ENCODE measurements at places on chromosomes 11 and 22. TPM values are rescaled to one million over a fixed set of nuclear protein-coding genes. Genes with fewer than 3 reads are reported as not detected.

DNA sequence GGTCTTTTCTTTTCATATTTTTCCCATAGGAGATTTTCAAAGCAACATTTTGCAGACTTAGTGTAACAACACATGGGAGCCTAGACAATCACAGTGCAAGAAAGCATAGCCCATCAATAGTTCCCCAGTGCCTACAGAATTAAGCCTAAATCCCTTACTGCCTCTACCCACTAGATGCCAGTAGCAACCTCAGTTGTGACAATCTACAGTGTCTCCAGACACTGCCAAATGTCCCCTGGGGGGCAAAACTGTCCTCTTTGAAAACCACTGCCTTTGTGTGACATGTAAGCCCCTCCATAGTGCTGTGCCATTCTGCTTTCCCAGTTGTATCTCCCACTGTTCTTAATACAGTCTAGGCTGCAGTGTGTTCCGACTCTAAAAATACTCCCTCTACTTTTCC lies 1329.0 kb downstream of the LRRC4C start:
- no peak for DNase-seq

GRCh38 chr11:116428638-116428975 lies 344.2 kb downstream of the BUD13 start:
- DNase-seq, result no peak

Gene RAG1
- 0.81 TPM for total RNA-seq

DNA sequence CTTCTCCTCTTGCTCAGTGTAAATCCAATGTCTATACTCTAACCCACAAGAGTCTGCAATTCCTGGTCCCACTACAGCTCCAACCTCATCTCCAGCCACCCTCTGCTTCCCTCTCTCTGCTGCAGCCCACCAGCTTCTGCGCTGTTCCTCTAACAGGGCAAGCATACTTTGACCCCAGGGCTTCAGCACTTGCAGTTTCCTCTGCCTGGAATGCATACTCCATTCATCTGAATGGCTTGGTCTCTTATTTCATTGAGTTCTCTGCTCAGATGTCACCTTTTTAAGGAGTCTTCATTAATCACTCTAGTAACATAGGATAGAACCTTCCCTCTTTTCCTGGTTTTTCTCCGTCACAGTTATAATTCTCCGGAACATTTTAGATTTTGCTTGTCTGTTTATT lies 141.6 kb downstream of the BUD13 start:
- no peak for DNase-seq

Gene CYB5R2
- total RNA-seq, result 1.0 TPM

DNA sequence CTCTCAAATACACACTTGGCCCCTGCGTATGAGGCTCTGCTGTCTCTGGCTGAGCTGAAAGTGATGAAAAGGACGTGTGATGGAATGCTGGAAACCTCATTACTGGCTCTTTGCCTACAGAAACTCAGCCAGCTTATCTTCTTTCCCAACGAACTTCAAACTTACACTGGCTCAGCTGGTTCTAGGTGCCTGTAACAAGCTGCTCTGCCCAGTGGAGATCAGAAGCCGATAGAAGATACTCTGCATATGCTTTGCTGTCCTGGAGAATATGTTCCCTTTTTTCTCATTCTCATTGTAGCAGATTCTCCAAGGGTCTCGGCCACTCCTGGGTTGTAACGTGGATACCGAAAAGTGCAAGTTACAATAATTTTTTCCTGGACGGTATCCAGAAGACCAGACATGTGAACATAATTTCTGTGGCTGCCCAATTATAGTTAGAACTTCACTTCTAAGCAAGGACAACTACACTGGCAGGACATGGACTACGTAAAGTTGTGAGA lies 405.3 kb upstream of the CCDC90B start:
- peak; percentile 39 for DNase-seq

Gene CDC42EP1
- total RNA-seq, result 15.4 TPM

Gene SLC22A25
- total RNA-seq, result not detected

- no peak for DNase-seq
These were observed 50.1 kb downstream of the RELT start for GRCh38 chr11:73426219-73426850.

DNA sequence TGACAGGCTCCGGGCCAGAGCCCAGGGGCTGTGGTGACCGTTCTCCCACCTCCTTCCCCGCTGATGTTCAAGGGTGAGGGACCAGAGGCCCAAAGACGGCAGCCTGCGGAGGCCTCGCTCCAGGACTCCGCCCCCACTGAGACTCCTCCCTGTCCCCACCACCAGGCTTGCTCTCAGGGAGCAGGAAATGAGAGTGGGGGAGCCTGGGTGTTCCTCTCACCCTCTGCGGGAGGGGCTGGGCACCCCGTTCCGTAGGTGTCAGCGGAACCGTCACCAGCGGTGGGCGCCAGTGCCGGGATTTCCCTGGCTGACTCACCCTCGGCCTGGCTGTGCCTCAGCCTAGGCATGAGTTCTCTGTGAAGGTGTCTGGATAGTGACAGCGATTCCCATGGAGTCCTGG lies 15.7 kb downstream of the DAGLA start:
- peak; percentile 86 for DNase-seq

- DNase-seq, result no peak
These were observed 21.5 kb upstream of the EFCAB6 start for GRCh38 chr22:43833286-43834240.

- no peak for DNase-seq
These were observed 186.2 kb downstream of the SPON1 start for GRCh38 chr11:14148653-14149273.

GRCh38 chr11:81497202-81497804 lies 1236.4 kb downstream of the FAM181B start:
- DNase-seq, result no peak

- DNase-seq, result no peak
These were observed 279.4 kb downstream of the NTM start for GRCh38 chr11:131649856-131650255.

Gene CCDC87
- 0.24 TPM for total RNA-seq

GRCh38 chr11:72617080-72617762 lies 57.0 kb downstream of the PDE2A start:
- DNase-seq, result peak; percentile 58

Gene PATL1
- total RNA-seq, result 21.6 TPM

DNA sequence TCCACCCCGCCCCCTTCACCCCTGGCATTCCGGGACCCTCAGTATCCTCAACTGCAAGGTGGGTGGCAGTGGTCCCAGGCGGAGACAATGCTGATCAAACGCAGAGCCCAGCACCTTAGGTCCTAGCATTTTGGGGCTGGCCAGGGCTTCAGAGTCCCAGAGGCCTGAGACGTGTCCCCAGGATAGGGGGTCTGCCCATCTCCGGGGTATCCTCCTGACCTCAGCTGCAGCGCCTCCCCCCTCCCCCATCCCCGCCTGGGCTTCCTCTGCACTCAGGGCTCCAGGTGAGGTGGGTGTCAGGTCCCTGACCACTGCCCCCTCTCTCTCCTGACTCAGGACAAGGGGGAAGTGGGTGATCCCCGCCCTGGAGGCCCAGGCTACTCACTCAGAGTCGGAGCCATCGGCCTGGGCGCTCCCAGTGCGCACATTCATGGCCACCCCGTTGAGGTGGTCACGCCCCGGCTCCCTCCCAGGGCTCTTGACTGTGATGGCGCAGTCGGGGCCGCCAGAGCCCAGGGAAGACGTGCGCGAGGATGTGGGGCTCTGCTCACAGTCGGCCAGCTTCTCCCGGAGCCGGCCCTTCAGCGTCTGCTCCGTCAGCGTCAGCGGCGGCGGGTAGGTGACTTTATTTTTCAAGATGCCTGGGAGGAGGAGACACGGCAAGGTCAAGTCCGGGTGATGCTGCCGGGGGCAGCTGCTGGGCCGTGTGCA lies 28.3 kb downstream of the TRMU start:
- no peak for DNase-seq

Gene RASD2
- total RNA-seq, result 9.4 TPM

Gene C1QTNF6
- 1.5 TPM for total RNA-seq

- DNase-seq, result no peak
These were observed at the start of gene OR52I1 for GRCh38 chr11:4593739-4594138. Gene OR52I1 (plus strand): TSS chr11:4594039. CDS start chr11:4594039, 0 bp downstream.

DNA sequence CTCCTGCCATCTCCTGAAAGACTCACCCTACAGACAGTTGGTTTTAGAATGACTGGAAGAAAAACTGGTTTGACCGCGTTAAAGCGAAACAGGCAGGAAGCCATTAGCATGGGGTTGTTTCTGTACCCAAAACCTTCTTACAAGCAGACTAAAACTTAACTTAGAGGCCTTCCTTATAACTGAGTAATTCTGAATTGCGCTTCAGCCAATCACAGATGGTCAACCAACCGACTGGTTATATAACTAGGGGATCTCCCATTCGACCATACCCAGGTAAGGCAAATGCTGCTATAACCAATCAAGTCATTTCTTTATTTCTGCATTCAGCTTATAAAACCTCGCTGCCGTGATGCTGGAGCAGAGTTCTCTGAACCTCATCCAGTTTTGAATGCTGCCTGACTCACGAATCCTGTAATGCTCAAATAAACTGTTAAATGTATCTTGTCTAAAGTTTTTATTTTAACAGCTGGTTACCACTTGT lies 87.8 kb upstream of the DRD2 start:
- no peak for DNase-seq

- DNase-seq, result no peak
These were observed 56.2 kb downstream of the NAV2 start for GRCh38 chr11:19768815-19769214.

DNA sequence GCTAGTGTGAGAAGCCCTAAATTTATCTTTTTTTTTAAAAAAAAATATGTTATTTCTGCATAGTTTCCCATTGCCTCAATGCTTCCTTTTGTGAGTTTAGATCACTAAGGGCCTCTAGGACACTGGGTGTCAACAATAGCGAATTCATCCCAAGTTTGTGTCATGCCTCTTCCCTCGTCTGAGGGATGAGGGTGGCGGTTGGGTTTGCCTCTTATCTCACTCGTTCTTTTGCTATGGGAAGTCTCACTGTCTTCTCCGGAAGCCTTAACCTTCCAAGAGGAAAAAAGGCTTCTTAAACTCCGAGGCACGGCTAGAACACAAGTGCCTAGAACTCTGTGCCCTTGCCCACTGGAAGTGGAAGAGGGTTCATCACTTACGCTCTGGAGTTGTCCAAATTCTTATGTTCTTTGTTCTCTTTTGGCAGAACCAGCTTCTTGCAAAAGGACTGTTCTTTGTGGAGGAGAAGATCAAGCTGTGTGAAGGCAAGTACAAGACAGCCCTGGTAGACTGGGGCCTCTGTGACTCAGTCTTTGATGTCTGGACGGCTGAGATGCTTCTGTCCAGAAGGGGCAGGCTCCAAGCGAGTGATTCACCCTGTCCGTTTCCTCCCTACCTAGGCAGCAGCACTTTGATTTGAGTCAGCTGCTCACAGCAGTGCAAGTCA lies 78.5 kb downstream of the TRAF6 start:
- peak; percentile 57 for DNase-seq

Gene SORL1
- 4.7 TPM for total RNA-seq

DNA sequence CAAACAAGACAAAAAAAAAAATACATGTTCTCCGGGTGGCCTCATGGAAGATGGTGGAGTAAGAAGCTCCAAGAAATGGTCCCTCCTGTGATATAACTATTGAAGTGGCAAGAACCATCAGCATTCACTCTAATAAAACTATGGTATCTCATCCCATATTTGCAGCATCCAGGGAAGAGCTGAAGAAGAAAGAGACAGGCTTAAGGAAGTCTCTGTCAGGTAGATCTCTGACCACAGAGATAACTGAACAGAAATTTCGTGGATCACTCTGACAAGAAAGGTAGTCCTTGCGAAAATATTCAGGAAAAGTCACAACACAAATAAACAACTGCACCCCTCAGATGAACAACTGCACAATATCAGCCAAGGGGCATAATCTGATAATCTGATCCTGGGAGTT lies 54.6 kb upstream of the IGLL5 start:
- no peak for DNase-seq

DNA sequence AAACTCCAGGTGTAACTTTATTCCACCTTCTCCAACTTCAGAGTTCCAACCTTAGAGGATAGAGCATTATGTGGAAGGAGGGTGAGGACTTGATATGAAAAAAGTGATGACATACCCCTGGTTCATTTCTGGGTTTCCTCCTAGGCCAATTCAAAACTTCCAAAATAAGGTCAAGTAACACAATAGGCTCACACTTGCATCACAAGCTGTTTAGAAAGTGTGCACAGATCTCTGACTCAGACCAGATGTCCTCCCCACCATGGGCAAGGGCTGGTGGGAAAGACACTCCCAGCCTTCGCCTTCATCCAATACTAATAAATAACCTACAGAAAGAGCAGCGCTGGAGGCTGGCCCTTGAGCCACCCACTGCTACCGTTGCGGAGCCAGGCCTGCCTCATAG lies 5.8 kb upstream of the BUD13 start:
- no peak for DNase-seq

DNA sequence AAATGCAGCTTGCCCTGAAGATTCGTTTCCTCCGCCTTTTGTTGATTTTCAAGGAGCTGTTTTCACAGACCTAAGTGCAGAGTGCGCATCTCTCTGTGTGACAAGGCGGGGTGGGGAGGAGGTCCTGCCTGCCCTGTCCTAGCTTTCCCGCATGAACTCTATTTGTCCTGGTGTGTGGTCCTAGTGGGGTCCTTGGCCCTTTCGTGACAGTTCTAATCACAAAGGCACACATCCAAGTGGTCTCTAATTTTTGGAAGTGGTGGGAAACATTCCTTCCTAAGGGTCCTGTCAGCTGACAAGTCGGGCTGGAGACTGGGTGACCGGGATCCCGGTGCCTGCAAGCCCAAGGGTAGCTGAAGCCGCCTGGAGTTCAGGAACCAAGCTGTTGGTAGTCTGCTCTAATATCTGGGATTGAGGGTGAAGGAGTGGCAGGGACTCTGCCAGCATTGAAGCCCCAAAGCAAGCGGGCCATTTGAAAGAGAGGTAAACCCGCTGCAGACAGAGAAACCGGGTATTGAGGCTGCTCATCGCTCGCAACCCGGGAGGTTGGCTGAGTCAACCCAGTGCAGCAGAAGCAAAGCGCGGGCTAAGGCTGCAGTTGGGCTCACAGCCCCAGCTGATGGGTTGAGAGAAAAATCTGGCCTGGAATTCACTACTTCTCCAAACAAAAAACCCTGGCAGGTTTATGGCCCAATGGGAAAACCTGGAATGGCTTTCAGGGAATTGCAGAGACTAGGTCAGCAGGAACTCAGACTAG lies 28.1 kb upstream of the FBXO3 start:
- DNase-seq, result peak; percentile 56

- no peak for DNase-seq
These were observed 208.5 kb upstream of the GRIA4 start for GRCh38 chr11:105401269-105401809.

- no peak for DNase-seq
These were observed 18.0 kb downstream of the TENM4 start for GRCh38 chr11:79422866-79423265.

GRCh38 chr11:3854660-3854976 lies 846 bp upstream of the STIM1 start:
- no peak for DNase-seq

DNA sequence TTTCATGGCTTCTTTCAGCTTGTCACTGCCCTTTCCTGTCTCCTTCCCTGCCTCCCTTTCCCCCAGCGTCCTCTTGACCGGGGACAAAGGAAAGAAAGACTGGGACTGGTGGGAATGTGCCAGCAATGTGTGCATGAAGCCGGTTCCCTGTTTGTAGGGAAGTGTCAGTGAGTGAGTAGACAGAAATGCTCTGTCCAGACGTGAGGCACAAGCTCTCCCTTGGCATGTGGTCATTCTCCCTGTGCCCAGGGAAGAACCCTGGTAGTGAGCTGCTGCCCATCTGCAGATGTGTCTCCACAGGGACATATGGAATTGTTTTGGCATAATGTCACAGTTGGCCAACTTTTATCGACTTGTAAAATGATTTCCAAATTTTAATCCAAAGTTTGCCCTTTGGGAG lies 86.4 kb upstream of the TBCEL start:
- no peak for DNase-seq

GRCh38 chr11:36230779-36231699 lies 58.2 kb downstream of the COMMD9 start:
- DNase-seq, result no peak

- DNase-seq, result peak; percentile 76
These were observed 1.2 kb downstream of the DDX17 start for GRCh38 chr22:38504731-38505540.

Measured in Right ventricle myocardium superior (tissue), 1 donor.